Activated naive CD4-positive, alpha-beta T cell treated with anti-CD3 and anti-CD28 coated beads, Interleukin-2, amount 10 ng/mL, durations not matched to agents 7 days and 5 days (primary cell): ENCODE measurements at places on chromosomes 11 and 22.

DNA sequence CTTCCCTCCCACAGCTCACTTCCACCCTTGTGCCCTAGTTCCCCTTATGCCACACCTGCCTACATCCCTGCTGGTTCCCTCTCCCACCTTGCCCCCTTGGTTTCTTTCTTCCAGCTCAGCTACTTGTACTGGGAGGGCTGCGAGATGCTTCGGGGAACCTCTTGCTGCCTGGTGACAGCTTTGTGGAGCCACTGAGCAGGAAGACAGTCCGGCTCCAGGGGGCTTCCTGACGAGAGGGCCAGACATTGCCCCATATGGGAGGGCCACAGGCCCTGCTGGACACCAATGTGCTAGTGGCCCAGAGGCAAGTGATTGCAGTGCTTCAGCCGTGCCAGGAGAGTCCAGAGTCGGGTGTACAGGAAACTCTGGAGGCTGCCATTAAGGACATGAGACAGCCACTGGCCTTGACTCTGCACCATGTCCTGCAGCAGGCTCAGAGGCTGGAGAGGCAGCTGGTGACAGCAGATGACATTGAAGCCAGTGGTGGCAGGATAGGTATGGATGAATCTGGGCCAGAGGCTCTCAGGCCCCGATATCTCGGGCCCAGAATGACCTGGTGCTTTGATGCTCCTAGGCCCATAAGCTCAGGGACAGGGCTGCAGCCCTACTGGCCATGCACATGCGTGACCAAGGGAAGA is 54.3 kb downstream of the BTG4 start:
- DNase-seq: no peak

- no peak for DNase-seq
These were observed 151.5 kb upstream of the CTSC start for GRCh38 chr11:88489030-88489429.

DNA sequence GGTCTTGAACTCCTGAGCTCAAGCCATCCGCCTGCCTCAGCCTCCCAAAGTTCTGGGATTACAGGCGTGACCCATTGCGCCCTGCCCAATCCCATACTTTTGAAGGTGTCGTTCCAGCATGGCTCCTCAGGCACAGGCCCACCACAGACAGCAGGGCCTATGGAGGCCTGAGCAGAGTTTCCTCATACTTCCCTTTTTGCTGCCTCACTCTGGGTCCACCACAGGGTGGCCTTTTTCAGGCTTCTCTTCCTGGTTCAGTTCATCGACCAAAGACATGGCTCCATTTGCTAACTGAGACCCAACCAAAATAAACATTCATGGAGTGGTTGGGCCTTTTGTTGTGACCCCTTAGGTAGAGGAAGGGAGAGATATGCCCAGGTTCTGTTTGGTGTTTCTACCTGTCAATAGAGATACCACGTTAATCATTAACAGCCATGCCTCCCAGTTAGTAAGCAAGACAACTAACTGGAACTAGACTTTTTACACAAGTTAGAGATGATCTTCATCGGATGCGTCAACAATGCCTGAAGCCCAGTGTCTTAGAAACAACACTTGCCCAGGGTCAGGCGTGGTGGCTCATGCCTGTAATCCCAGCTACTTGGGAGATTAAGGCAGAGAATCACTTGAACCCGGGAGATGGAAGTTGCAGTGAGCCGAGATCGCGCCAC is 35.1 kb downstream of the TRIOBP start:
- DNase-seq: no peak

DNA sequence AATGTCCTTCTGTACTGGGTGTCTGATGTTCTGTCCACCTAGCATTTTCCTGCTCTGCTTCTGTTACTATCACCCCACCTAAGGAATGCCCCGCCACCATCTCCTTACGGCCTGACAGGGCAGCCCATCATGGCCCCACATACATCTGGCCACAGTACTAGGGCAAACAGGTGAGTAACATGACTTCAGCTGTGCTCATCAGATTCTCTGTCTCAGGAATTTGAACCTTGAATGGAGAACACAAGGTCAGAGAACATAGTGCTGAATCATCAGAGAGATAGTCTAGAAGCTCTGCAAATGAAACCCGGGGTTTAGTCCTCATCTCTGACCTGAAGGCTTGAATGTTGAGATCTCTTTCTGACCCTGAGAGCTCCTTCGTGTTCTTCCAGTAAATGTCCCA is 32.4 kb downstream of the ZC3H12C start:
- no peak for DNase-seq

DNA sequence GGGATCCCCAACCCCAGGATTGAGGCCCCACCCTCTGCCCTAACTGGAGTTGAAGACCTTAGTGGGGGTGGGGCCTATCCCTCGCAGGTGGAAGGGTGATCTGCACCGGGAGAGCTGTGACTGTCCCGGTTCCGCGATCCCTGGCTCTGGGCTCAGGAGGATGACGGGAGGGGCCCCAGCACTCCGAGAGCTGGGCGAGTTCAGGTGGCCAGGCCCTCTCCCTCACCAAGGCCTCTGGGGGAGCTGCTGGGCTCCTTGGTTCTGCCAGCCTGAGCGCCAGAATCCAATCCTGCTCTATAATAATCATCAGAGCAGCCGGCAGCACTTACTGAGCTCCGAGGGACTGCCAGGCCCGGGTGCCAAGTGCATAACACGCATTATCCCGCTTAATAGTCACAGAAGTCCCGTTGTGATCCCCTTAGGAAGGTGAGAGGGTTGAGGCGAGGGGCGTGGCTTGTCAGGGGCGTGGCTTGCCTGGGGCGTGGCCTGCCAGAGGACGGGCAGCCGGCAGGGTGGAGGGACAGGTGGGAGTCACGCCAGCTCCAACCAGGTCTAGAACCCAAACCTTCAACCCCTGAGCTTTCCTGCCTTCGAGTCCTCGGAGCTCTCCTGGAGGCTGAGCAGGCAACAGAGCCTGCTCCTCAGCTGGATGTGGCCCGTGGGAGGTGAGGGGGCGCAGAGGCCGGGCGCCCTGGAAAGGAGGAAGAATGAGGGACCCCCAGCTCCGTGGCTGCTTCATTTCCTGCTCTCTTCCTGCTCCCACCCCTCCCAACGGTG is 7.3 kb upstream of the SYT7 start:
- peak; percentile 63 for DNase-seq

GRCh38 chr11:2839395-2839943 is 46.1 kb downstream of the CDKN1C start:
- no peak for DNase-seq

DNA sequence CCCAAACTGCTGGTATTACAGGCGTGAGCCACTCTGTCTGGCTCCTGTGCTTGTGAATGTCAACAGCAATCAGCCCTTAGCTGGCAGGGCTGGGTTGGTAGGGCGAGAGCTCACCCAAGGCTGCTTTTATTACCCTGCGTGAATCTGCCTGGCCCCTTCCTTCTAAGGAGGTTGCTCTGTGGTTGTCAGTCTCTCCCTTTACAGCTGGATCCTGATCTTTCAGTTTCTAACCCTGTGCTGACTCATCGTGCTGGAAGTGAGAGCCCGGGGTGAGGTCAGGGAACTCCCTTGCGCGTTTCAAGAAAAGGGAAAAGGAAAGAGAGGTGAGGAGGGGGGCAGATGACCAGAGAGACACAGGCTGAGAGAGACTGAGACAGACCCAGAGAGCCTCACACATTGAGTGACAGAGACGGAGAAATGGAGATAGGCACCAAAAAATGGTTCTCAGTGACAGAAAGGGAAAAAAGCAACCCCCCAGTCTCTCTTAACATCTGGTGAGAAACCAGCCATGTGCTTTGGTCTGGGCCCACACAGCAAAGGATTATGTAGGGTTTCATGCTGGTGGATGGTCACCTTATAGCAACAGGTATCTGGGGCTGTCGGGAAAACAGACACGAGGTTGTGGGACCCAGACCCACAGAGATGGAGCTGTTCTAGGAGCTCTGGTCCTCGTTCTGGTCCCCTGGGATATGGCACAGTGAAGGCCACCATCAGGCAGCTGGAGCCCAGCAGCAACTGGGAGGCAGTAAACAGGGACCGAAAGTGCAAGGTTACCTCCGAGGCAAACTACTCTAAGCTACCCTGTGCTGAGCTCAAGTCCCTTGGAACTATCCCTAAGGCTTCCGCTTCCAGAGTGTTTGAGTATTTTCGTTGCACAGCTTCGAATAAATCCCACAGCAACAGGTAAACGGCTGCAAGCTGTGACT is 2.5 kb downstream of the TCN2 start:
- DNase-seq: peak; percentile 52

DNA sequence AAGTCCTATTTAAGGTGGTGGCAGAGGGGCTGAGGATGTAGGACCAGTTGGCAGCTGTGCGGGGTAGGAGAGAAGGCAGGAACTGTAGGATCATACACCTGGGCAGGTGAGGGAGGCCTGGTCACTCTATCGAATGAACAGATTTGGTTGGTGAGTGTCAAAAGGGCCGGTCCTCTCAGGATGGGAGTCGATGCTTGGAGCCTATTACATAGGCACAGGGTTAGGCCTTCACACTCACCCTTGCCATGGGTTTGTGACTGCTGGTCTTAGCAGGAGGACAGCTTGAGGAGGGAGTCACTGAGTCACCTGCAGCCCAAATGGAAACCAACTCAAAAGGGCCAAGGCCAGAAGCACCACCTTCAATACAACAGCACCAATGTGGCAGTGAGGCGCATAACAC is 80.2 kb upstream of the NARS2 start:
- no peak for DNase-seq

- no peak for DNase-seq
These were observed 96.4 kb downstream of the PHF21B start for GRCh38 chr22:44913198-44913983.

- no peak for DNase-seq
These were observed 172.4 kb downstream of the BRD1 start for GRCh38 chr22:49655168-49655812.

- no peak for DNase-seq
These were observed 22.0 kb upstream of the CTSC start for GRCh38 chr11:88359541-88359940.

DNA sequence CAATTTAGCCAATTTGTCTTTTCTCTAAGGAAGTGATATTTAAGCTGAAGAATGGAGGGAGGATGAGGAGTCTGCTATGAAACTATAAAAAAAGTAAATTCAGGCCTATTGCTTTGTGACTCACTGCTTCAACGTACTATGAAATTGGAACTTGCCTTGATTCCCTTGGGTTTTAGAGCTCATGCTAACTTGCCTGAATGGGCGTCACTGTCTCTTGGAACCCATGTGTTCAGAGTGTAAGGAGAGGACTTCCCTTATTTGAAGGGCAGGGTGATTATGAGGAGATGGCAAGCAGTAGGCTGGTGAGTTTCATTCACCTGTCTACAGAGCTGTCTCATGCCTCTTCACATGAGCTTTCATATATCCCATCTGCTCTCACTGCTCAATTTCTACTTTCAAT is 28.7 kb upstream of the WT1 start:
- DNase-seq: no peak

DNA sequence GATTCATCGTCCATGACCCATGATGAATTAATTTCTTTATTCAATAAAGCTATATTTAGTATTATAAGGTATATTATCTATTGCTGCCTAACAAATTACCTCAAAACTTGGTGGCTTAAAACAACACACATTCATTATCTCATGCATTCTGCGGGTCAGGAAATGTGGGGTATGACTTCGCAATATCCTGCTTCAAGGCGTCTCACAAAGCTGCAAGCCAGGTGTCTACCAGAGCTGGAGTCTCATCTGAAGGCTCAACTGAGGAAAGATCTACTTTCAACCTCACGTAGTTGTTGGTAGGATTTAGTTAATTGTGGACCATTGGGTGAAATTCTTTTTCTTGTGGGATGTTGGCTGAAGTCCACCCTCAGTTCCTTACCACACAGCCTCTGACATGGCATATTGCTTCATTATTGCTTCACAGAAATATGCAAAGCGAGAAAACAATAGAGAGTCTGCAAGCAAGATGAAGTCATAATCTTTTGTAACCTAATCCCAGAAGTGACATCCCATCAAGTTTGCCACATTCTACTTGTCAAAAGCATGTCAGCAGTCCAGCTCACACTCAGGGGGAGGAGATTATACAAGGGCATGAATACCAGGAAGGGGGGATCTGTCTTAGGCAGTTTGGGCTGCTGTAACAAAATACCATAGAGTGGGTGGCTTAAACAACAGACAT is 45.1 kb downstream of the KREMEN1 start:
- no peak for DNase-seq

GRCh38 chr11:40360206-40360798 is 1099.2 kb downstream of the LRRC4C start:
- no peak for DNase-seq

DNA sequence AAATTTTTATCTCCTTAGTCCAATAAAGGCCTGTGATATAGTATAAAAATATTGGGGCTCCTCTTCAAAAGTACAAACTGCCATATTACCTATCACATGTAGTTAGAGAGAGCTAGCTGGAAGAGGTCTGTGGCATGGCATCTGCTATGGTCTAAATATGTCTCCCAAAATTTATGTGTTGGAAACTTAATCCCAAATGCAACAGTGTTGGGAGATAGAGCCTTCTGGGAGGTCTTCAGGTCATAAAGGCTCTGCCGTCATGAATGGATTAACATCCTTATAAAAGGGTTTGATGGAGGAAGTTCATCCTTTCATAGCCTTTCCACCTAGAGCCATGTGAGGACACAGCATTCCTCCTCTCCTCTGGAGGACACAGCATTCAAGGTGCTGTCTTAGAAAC is 105.4 kb downstream of the RELT start:
- DNase-seq: no peak

DNA sequence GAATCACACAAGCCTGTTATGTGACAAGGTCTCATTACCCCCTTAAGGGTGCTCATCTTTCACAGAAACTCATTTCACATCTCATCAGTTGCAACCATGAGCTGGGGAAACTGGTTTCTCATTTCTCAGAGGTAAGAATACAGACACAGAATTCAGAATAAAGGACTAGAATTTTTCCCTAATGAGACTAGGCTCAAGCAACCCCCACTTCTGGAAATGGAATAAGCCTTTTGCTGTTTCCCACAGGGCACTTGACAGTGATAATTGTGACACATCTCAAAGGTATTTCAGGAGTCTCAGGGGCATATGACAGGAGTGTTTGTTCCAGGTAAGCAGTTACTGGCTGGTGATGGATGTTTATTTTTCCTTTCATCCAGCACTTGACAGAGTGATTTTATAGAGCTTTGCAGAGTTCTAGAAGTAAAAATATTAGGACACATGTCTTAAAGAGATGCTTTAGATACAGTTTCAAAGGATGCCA is 112.9 kb upstream of the DDI1 start:
- DNase-seq: no peak

DNA sequence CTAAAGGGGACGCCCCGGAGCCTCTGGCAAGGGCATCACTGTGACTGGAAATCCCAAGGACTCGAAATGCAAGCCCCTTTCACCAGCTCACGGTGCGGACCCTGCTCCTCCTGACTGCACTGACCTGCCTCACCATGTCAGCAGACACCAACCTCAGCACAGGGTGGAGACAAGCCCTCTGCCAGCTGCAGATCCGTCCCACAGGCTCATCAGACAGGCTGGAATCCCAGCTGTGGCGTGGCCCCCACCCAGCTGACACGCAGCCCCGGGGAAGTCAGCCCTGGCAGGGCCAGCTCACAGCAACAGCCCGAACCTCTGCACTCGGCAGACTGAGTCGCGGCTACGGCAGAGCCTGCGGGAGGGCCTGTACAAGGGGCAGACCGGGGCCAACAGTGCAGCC is 36.8 kb downstream of the BRD1 start:
- DNase-seq: no peak

- peak; percentile 50 for DNase-seq
These were observed 26.8 kb upstream of the RAG1 start for GRCh38 chr11:36540998-36541397.

- no peak for DNase-seq
These were observed 115.4 kb downstream of the METTL15 start for GRCh38 chr11:28223577-28223976.

- no peak for DNase-seq
These were observed 59.4 kb downstream of the RTL6 start for GRCh38 chr22:44438481-44439131.

GRCh38 chr22:44026630-44027511 is 2.8 kb downstream of the PARVB start:
- DNase-seq: peak; percentile 79
